ENCODE measurements at places on chromosomes 16 and 17. TPM values are rescaled to one million over a fixed set of nuclear protein-coding genes. Genes with fewer than 3 reads are reported as not detected.

Gene C1QTNF1
- total RNA-seq: 203 TPM

Gene CTF1
- total RNA-seq: 6.0 TPM

Gene ADAD2
- not detected for total RNA-seq

Gene SLC5A10
- not detected for total RNA-seq

Gene DPEP1
- total RNA-seq: not detected

Gene PRR29
- not detected for total RNA-seq

Gene JMJD8
- total RNA-seq: 57.6 TPM

DNA sequence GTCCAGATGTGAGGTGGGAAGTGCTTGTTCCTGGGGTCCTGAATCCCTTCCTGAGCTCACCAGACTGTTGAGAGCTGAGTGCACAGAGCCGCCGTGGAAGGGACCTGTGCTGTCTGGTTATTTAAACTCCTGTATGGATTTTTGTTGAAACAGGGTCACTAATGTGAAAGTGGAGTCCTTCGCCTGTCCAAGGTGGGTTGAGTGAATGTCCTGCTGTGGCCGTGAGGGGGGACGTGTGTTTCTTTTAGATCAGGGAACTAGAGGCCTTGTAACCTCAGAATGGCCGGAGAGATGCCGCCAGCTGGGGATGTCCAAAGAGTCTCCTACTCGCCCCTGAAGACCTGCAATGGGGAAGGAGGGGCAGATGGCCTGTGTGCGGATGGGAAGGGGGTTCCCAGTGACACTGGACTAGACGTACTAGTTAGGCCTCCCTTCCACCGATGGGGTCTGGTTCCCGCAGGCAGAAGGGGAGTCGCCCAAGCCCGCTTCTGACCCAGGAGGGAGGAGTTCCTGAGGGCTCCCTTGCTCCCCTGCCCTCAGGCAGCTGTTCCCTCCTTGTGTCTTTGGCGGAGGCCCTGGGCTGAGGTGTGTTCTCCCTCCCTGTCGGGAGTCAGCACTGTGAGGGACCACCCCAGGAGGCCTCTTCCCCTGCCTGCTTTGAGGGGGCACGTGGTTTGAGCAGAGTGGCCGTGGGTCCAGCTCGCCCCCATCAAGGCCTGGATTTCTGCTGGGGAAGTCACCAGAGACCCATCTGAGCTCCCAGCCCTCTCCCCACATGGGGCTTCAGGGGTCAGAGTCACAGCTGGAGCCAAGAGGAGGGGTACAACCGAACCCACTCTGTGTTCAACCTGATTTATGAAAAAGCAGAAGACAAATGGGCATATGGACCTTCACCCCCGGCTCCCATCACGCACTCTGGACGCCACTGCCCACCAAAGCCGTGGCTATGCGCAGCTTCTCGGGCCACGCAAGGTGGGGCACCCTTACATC is 30.9 kb downstream of the OR1D5 start:
- peak; percentile 82 for DNase-seq

DNA sequence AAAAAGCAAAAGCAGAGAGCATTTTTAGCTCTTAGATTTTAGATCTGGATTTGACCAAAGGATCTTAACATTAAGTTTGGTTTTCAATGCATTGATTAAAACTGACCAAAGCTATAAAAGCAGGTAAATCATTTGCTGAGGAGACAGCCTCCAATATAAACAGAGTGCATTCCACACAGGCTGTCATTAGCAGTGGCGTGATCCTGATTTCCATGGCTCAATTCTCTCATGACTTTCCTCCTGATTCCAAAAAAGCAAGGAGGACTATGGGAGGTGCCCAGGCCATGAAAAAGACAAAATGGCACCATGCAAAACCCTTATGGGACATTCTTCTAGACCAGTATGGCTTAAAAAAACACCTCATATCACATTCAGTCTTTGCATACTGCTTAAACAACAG is 53.5 kb downstream of the PARN start:
- DNase-seq: no peak

- DNase-seq: no peak
These were observed 15.2 kb upstream of the METRNL start for GRCh38 chr17:83064021-83064731.

GRCh38 chr17:12730421-12730820 is 58.9 kb upstream of the ARHGAP44 start:
- no peak for DNase-seq

GRCh38 chr16:66619534-66620428 is 15.3 kb downstream of the CMTM3 start:
- DNase-seq: no peak

DNA sequence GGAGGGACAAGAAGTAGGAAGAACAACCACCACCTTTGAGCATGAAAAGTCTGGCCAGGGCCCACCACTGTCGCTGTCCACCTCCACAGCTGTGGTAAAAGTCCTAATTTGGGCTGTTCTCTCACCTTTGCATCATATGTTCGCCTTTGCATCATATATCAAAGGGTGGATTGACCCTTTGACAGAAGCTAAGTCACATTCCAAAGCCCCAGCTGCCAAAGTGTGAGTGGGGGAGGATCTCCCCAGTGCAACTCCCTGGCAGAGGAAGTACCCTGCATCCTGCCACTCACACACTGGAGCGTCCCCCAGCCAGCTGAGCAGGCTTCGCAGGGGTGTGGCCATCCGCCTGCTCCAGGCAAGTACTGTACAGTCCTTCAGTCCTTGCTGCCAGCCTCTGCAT is 12.7 kb upstream of the SPECC1 start:
- DNase-seq: no peak

GRCh38 chr16:31094088-31094423 is 541 bp downstream of the VKORC1 start:
- no peak for DNase-seq

- DNase-seq: peak; percentile 87
These were observed at the start of gene PLLP for GRCh38 chr16:57284209-57284951. Gene PLLP (minus strand): TSS chr16:57284672. CDS start chr16:57284540, 132 bp downstream.

DNA sequence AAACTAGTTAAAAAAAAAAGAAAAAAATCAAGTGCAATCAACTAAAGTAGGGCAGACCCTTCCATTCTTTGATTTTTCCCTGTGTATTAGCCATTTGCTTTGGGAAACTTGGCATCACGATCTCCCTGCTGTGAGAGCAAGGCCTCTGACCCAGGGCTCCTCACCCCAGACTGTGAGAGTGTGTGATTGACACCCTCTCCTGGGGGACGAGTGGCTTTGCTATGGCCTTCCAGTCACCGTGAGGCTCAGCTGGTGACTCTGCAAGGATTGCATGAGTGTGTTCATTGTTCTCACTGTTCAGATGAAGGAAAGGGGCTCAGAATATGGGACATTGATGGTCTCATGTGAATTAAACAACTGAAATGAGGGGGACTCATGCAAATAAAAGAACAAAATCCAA is 69.0 kb upstream of the BCAR1 start:
- DNase-seq: no peak

- DNase-seq: no peak
These were observed 46.0 kb downstream of the TNRC6A start for GRCh38 chr16:24775455-24775854.

GRCh38 chr17:50558581-50558940 is 2.0 kb upstream of the CACNA1G start:
- no peak for DNase-seq

GRCh38 chr17:31318298-31318801 is 3.1 kb downstream of the EVI2A start:
- DNase-seq: no peak

DNA sequence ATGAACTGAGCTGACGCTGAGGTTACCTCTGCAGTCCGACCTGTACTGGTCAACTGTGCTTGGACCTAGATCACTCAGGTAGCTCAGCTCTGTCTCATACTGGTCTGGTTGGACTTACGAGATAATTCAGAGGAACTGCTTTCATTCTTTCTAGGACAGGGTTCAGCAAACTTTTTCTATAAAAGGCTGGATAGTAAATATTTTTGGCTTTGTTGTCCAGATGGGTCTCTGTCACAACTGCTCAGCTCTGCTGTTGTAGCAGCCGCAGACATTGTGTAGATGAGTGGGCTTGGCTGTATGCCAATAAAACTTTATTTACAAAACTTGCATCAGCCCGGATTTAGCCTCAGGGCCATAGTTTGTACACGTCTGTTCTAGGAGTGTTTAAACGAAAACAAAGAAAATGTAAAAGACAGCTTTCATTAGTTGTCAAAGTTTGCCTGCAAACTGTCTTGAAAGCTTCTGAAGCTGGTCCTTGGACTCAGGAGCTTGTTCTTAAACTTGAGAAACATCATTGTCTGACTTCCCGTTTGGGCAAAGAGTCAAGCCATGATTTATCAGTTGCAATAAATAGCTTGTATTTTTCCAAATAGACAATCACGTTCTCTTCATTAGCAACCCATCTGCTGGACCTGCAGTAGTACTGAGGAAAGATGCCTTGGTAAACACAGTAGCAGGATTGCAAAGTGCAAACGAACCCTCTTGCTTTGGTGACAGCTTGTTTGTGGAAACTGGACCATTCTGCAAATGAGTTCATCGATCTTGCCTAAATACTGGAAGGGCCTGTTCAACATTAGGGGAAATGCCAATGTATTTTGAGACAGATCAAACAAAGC is 253.4 kb downstream of the SNX29 start:
- DNase-seq: no peak

DNA sequence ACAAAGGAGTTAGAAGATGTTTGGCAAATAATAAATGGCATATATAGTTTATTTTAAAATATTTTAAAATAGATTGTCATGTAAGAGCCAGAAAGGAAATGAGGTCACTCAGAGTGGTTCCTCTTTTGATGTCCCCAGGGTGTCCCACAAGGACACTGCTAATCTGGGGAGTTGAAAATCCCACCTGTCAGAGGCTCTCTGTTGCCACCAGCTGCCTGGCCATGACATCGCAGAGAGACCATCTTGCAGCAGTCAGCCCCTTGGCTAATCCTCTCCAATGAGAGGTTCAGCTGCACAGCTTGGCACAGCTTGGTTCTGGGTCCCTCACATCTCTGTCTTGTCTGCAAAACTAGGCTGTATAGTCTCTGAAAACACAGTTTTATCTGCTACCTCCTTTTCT is 11.0 kb upstream of the RBFOX1 start:
- DNase-seq: no peak

GRCh38 chr16:52418201-52418600 is 128.7 kb downstream of the TOX3 start:
- no peak for DNase-seq

DNA sequence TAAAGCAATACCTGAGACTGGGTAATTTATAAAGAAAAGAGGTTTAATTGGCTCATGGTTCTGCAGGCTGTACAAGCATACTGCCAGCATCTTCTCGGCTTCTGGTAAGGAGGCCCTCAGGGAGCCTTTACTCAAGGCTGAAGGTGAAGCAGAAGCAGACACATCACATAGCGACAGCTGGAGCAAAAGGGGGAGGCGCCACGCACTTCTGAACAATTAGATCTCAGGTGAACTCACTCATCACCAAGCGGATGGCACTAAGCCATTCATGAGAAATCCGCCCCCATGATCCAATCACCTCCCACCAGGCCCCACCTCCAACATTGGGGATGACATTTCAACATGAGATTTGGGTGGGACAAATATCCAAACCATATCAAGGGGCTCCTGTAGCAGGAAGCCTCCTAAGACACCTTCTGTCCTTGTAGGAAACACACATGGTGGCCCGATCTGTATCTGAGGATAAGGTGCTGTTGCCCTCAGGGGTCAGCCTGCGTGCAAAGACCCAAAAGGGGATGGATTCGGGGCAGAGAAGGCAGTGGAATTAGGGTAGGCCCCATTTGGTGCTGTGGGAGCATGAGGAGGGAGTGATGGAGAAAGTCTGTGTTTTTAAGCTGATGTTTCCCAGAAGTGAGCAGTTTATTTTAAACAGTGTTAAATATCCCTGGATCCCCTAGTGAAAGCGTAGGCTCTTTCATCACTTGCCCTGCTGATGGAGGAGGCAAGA is 23.0 kb downstream of the IL21R start:
- DNase-seq: peak; percentile 60

DNA sequence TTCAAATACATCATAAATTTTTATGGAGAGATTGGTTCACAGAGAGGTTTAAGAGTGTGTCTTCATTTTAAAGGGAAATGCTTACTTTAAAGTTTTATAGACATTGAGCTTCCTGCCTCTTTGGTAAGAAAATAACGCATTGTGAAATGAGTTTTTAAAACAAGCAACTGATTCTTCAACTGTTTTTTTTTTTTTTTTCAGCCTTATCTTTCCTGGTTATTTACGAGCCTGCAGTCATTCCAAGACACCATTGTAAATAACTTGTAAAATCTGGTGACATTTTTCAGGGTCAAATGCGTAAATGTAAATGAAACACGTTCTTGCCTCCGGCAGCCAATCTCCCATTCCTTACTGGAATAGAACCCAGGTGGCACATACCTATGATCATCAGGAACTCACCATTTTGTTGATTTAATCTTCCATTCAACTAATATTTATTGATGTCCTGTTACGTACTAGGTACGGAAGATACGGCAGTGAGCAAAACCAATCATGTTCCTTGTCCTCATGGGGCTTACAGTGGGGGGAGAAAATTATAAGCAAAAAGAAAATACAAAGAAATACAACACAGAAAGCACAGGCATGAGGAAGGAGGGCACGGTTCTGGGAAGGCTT is 33.2 kb upstream of the CDYL2 start:
- DNase-seq: no peak

GRCh38 chr16:21953541-21953902 is 361 bp downstream of the UQCRC2 start:
- no peak for DNase-seq

GRCh38 chr17:75601057-75601987 is 13.7 kb downstream of the MYO15B start:
- DNase-seq: no peak

DNA sequence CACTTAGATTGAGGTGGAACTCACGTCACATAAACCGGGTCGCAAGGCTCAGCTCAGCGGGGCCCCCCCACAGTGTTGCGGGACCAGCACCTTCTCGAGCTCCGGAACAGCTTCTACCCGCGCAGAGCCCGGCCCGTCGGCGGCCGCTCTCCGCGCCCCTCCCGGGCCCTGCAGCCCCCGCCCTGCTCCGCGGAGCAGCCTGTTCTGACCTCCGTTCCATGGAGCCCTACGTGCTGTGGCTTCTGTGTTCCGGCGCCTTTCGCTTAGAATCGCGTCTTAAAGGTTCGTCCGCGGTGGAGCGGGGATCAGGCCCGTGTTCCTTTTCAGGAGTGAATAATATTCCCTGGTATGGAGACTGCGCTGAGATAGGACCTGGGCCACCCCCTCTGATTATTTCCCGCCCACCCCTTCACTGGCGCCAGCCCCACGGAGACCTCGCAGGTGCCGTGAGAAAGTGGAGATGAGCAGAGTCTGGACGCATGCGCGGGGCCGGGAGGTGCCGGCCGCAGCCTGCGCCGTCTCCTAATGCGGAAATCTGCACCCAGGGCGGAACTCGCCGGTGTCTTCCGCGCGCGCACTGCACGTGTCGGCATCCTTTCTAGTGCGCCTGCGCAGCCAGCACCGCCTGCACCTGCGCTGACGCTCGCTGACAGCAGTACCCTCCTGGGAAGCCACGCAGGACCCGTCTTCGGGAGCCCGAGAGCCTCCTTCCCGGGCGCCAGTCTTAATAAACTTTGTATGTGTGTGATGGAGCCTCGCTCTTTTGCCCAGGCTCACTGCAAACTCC is 30.9 kb downstream of the ZNF778 start:
- DNase-seq: no peak

GRCh38 chr17:43003542-43004172 is 2.9 kb upstream of the IFI35 start:
- no peak for DNase-seq

DNA sequence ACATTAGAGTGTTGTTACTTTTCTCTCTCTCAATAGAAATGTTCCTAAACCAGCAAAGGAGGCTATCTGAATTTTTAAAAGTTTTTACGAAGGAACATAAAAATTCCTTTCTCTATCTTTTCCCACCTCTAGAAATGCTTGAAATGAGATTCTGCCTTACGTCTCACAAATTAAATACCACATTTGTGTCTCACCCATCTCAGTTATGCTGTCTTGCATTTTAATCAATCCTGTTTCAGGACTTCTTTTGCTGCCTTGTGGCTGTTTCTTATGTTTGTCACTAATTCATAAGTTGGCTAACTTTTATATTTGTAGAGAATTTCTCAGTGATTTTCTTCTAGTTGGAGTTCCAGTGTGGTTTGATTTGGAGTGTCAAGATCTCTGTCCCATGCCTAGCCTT is 3.5 kb downstream of the OMG start:
- no peak for DNase-seq
